ENCODE measurements at places on chromosomes 7 and 10.

DNA sequence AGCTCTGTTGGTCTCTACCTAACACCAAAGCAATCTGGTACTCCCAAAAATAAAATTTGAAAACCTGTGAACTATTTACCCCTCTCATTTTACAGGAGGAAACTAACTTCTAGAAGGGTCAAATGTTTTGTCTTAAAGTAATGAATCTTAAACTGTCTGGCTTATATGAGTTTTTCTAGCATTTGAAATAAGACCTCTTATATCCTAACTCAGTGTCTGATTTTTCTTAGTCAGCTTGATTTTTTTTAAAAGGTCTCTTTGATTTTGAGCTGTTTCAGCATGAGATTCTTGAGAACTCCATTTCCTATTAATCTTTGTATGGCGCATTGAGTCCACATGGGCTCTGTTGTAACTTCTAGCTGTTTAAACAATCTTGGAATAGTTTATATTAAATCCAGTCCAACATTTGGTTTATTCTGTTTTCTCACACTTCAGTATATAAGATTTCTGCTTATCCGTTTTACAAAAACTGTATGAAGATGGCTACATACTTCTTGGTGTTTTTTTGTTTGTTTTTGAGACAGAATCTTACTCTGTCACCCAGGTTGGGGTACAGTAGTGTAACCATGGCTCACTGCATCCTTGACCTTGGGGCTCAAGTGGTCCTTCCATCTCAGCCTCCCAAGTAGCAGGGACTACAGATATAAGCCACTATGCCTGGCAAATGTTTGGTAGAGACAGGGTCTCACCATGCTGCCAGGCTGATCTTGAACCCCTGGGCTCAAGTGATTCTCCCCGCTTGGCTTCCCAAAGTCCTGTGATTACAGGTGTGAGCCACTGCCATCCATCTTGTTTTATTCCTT lies 91.1 kb downstream of the PPP1R9A start:
- DNase-seq = no peak

- DNase-seq = no peak
These were observed 3.4 kb downstream of the ASNS start for GRCh38 chr7:97868788-97869187.

- DNase-seq = no peak
These were observed 63.5 kb upstream of the ZMIZ1 start for GRCh38 chr10:79005126-79005810.

DNA sequence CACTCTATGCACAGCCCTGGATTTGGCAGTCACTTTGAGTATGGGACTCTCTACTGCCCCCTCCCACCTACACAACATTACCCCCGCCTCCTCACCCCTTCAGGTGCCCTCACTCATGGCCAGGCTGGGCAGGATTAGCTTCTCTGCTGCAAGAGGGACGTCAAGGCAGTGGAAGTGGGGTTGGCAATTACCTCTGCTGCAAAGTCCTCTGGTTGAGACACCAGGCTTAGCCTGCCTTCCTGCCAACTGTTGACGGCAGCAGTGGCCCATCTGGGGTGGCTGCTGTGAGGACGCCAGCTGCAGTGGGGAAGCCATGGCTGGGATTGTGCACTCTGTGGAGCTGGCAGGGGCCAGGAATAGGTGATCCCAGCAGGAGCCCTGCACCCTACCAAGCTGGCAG lies 26.7 kb downstream of the SVIL start:
- DNase-seq = no peak

DNA sequence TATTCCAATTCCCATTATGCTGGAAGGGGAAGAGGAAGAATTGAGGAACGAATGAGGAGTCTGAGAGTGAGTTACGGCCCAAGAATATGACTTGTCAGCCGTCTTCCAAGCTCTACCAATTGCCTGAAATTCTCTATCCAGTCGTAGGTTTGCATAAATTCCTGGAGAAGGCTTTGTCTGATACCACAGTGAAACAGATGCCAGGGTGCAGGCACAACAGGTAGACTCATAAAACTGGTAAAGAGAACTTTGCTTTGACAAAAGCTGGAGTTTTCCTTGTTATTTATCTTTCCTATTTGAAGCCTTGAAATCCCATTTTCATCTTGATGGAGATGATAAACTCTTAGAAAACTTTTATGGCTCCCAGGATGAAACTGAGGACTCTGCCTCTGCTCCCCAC lies 251.2 kb downstream of the KCNMA1 start:
- no peak for DNase-seq

GRCh38 chr10:77588886-77589285 lies 48.7 kb downstream of the KCNMA1 start:
- DNase-seq = no peak

- DNase-seq = no peak
These were observed 116.0 kb downstream of the SLIT1 start for GRCh38 chr10:97069576-97070362.

- DNase-seq = no peak
These were observed 75.7 kb downstream of the LYZL2 start for GRCh38 chr10:30553626-30554439.

DNA sequence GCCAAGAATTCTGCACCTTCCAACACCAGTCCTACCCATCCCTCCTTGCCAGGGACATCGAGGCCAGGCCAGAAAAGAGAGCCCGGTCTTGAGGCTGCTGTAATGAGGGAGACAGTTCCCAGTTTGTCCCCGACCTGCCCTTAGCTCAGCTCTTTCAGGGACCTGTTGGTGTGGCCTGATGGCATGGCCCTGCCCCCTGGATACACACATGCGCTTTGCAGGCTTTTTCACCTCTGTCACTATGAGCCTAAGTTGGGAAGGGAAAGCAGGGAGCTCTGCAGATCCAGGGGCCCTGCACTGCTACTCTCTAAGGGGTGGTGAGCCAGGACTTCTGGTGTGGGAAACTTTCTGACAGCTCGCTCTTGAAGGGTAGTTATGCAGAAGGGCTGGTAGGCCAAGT lies 2.1 kb downstream of the SCD start:
- no peak for DNase-seq

- DNase-seq = no peak
These were observed 125.1 kb downstream of the TFPI2 start for GRCh38 chr7:93765475-93765874.

GRCh38 chr10:101816913-101817336 lies 1.3 kb downstream of the OGA start:
- no peak for DNase-seq

GRCh38 chr7:618539-619367 lies 99.1 kb upstream of the PDGFA start:
- no peak for DNase-seq

- no peak for DNase-seq
These were observed 479.7 kb downstream of the ATRNL1 start for GRCh38 chr10:115572740-115573455.

DNA sequence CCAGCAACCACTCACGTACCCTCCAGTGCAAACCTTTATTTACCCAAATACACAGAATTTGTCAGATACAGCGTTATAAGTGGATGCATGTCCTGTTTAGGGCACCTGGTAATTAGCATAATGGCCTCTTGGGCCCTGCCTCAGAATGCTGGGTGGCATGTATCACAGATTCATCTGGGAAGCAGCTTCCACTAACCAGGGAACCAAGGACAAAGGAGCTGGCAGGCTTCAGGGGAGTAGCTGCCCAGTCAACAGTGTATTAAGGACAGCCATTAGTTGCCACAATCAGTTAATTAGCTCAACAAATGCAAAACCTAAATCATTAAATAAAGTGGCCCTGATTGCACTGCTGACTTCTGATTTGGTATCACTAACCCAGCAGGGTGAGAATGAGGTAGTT lies 105.7 kb downstream of the RAPGEF5 start:
- peak; percentile 56 for DNase-seq

- no peak for DNase-seq
These were observed 51.1 kb downstream of the COL17A1 start for GRCh38 chr10:104034401-104035193.

GRCh38 chr7:135964274-135964673 lies 12.9 kb downstream of the MTPN start:
- no peak for DNase-seq

DNA sequence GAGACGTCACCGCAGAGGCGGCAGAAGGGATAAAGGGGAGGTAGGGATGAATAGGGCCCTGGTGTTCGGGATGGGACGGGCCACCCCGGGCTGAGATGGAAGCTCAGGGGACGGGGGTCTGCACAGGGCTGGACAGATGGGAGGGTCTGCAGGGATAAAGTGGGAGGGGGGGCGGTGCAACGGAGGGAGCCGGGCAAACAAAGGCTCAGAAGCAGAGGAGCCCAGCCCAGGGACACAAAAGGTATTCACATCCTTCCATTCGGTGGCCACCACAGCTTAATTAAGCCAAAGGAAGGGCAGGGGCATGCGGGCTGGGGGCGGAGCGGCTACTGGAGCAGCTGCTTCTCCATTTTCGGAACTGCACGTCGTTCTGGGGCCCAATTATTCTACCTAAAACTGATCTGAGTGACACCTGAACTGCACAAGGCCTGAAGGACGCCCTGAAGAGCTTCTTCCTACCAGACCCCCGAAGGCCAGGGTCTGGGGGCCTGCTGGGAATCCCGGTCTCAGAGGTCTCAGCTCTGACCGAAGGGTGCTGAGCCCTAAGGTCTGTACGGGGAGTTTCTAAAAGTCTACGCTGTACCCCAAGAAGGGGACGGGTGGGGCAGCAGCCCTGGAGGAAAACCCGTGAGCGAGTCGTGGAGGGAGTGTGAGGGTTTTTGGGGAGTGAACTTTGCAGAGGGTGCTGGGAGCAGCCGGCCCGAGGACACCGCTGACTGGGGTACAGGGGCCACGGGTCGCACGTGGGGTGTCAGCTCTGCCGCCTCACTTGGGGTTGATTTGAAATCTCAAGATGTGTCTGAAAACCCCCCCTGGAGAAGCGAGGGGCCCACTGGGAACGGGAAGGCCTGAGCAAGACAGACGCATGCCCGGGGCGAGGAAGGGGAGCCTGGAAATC lies 334.8 kb downstream of the DNAJB6 start:
- DNase-seq = no peak

- no peak for DNase-seq
These were observed 203.5 kb downstream of the PTEN start for GRCh38 chr10:88066876-88067275.

GRCh38 chr7:155746188-155746587 lies 66.1 kb downstream of the SHH start:
- no peak for DNase-seq

DNA sequence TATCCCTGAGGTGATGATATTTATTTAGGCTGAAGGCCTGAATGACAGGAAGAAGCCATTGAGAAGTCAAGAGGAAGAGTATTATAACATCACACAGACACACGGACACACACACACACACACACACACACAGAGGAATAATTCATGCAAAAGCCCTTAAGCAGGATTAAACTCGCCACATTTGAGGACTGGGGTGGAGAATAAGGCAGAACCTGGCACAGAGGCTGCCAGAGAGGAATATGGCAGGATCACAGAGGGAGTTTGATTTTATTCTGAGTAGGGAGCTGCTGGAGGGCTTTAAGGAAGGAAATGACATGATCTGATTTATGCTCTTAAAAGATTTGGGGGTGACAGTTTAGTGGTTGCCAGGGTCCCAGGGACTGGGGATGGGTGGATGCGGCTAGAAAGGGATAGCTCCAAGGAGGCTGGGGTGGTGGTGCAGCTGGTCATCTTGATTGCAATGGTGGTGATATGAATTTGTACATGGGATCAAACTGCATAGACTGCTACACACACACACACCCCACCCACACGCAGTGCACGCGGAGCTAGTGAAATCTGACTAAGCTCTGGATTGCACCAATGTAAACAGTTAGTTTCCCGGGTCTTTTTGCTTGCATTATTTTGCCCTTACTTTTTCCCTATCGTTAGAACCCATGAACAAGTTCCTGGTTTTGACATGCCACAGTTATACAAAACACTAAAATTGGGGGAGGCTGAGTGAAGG lies 11.2 kb downstream of the SMURF1 start:
- no peak for DNase-seq

DNA sequence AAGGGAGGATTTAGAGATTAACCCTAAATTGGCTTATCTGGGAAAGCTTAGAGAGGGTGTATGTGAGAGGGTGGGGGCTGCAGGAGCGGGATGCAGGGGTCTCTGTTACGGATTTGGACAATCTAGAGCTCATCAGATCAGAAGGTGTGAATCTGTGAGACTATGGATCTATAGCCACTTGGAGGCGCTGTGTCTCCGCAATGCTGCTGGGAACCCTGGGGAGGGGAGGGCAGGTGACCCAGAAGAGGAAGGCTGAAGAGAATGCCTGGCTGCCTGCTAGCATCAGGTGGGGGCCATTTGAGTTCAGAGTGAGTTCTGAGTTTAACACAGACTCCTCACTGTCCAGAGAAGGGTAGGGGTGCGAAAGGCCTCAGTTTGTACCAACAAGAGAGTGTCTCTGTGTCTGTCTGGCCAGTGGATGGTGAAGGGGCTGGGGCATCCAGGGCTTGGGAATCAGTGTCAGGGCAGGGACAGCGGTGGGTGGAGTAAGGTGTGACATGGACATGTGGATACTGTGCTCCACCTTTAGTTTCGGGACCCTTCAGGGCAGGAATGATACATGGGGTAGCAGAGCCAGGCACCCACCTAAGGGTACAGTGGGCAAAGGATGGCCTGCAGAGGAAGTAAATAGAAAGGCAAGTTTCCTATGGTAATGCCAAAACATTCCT lies 187.3 kb upstream of the PRSS58 start:
- DNase-seq = no peak

GRCh38 chr7:24227603-24228359 lies 56.2 kb upstream of the NPY start:
- DNase-seq = no peak

GRCh38 chr7:874031-874749 lies 2.2 kb upstream of the GET4 start:
- DNase-seq = no peak

DNA sequence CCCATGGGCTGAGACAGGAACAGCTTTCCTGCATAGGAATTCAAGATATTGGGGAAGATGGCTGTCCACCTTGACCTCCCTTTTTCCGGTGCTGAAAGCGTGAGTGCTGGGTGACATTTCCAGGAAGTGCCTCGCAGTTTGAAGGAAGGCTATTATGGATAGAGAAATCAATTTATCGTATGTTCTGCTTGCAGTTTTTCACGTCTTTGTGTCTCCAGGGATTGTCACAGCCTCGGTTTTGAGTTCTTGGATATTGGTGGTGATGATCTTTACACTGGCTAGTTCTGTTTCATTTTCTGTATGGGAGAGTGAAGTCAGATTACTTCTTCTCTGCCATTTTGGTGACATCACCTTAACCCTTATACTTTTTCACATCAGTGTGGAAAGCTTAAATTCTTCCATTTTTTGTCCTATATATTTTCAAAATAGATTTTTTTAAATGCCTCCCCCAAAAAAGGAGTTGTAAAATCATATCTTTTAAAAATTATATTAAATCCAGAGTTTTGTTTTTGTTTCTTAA lies 102.5 kb upstream of the APBB1IP start:
- DNase-seq = no peak

DNA sequence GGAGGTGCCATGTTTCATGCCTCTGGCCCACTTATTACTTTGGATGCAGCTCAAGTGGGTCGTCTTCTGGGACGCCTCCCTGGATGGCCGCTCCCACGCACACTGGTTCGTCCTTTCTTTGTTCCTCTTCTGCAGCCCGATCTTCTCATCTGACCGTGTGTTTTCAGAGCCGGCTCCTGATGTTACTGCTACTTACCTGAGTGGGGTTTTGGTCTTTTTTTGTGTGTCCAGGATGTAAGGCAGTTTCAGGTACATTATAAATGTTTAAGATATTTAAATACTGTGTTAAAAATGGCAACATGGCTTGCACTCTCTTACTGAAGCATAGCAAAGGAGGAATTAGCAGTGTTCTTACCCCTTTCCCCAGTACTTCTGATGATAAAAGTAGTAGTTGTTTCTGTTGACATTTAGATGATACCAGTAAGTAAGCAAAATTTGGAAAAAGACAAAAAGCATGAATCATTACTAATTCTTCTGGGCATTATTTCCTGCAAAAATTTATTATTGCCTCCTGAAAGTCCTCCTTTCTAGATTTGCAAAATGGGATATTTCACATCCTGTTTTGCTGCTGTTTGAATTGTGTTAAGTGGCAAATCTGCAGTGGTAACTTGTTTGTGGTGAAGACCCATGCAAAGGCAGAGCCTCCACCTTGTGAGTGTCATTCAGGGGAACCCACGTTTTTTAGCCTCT lies 59.4 kb downstream of the SHH start:
- no peak for DNase-seq

Data from NCI-H1092 (cell line).